ENCODE measurements at places on chromosomes 2 and 18.

GRCh38 chr2:146986161-146986560 lies 858.7 kb upstream of the ACVR2A start:
- no peaks in the 10 kb centered on the region for H3K4me1 ChIP-seq
- H3K27ac ChIP-seq: no peak overlapping the region
- DNase-seq: no peak
- peaks cover 3% of the 10 kb centered on the region for H3K27me3 ChIP-seq
- H3K4me3 ChIP-seq: no peak overlapping the region

DNA sequence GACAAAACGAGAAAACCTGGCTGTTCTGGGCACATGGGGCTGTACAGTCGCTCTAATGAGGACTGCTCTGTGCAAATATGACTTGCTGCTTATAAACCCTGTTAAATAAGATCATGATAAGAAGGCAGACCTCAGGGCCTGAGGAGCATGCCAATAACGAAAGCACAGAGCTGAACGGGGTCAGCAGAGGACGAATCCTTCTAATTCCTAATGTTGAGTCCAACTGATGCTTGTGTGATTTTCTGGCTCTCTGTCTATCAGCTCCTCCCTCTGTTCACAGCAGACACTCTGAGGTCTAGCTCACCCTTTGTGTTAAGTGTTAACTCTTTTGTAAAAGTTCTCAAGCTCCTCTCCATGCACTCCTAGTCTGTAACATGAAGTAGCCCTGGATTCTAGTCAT lies 167.2 kb upstream of the REV1 start:
- no peaks in the 10 kb centered on the region for H3K4me1 ChIP-seq
- no peak overlapping the region for H3K4me3 ChIP-seq
- no peak overlapping the region for H3K27ac ChIP-seq
- H3K27me3 ChIP-seq: no peaks in the 10 kb centered on the region
- H3K36me3 ChIP-seq: no peaks in the 10 kb centered on the region

GRCh38 chr2:205288686-205289085 lies 393.6 kb upstream of the NRP2 start:
- peaks cover 4% of the 10 kb centered on the region for H3K36me3 ChIP-seq
- no peak for DNase-seq
- H3K27ac ChIP-seq: no peak overlapping the region
- no peaks in the 10 kb centered on the region for H3K27me3 ChIP-seq

DNA sequence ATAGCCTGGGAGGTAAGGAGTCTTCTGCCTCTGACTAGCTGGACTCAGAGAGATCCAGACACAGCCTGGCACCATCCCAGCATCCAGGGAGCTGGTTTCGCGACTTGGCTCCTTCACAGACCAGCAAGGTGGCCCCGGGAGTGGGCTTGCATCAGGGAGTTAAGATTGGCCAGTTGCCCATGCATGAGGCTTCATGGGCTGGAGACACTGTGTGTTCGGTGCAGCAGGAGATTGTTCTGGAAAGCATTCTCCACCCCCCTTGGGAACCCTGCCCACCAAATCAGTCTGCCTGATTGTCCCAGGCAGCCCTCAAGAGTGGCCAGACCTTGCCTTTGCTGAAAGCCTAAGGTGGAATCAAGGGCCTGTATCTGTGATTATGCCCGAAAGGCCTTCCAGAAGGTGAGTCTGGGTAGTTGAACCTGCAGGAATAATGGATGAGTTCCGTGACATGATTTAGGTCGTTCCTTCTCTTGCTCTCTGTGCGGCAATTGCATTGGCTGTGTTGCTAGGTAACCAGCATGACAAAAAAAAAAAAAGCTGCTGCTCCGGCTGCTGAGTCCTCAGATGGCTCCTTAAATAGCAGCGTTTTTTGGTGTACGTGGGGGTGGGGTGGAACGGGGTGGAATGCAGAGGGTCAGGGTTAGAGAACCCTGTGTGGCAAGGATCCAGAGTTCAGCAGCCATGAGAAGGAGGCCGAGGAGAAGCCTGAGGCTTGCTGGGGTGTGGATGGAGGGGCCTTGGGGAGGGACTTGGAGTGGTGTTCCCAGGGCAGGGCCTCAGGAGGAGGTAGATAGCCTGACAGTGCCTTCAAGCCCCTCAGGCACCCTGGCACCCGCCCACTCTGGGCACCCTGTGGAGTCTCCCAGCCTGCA lies 93.0 kb upstream of the MCFD2 start:
- no peak overlapping the region for H3K27ac ChIP-seq
- H3K4me3 ChIP-seq: no peak overlapping the region
- no peak for DNase-seq
- H3K27me3 ChIP-seq: no peaks in the 10 kb centered on the region
- H3K4me1 ChIP-seq: peaks cover 3% of the 10 kb centered on the region

DNA sequence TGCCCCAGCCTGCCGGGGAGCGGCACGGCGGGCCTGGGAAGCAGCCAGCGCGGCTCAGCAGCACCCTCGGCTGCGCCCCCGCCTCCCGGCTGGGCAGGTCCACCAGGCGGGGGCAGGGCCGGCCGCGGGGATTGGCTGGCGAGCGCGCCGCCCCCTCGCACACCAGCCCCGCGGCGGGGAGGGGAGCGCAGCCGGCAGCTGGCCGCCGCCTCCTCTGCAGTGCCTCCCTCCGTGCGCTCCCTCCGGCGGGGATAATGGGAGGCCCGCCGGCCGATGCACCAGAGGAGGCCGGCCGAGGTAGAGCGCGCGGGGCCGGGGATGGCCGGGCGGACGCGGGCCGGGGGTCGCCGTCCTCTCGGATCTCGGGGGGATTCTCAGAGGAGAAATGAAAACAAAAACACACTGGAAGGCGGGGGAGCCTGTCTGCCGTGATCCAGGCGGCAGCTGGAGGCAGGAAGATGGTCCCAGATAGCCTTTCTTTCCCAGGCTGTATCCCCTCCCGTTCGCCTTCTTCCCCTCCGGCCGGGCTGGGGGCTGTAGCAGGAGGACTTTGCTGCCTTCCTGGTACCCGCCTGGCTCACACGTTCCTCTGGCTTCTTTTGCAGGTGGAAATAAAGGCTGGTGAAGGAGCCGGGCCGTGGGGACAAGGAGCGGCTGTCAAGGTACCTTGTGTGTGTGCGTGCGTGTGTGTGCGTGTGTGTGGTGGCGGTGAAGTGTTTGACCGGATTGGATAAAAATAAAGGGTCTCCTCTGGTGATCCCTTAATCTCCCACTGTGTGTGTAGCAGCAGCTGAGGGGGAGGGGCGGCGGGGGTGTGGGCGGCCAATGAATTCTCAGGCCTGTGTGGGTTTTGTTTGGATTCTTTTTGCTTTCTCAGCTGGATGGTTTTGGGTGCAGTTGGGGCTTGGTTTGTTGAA lies 18.1 kb downstream of the TET3 start:
- H3K4me1 ChIP-seq: peaks cover 69% of the 10 kb centered on the region
- no peaks in the 10 kb centered on the region for H3K27me3 ChIP-seq
- peaks cover 22% of the 10 kb centered on the region for H3K36me3 ChIP-seq
- no peak overlapping the region for H3K27ac ChIP-seq

DNA sequence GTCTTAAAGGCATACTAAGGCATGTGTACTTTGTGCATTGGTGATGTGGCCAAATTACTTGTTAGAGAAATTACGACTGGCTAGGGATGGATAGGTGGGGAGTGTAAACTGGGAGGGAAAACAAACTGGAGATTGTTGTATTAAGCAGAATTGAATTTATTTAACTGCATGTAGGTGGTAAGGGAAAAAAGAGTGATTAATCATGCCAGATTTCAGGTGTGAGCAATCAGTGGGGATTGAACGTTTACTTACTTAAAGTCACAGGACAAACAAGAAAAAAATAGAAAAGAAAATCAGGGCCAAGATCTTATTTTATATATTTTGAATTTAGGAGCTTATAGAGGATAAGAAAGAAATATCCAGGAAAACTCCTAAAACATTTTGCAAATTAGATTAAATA lies 88.6 kb downstream of the GULP1 start:
- no peak overlapping the region for H3K4me3 ChIP-seq
- no peak overlapping the region for H3K27ac ChIP-seq
- H3K4me1 ChIP-seq: no peaks in the 10 kb centered on the region
- DNase-seq: no peak

- H3K27ac ChIP-seq: no peak overlapping the region
- H3K27me3 ChIP-seq: no peaks in the 10 kb centered on the region
- H3K4me1 ChIP-seq: peaks cover 21% of the 10 kb centered on the region
- H3K36me3 ChIP-seq: peaks cover 22% of the 10 kb centered on the region
- no peak overlapping the region for H3K4me3 ChIP-seq
- no peak for DNase-seq
Measured at GRCh38 chr2:42648796-42649195, 80.4 kb downstream of the MTA3 start.
